Stimulated activated CD8-positive, alpha-beta memory T cell treated with anti-CD3 and anti-CD28 coated beads, Interleukin-15, amount 100 ng/mL, for 48 hours (primary cell): ENCODE measurements at places on chromosomes 4 and X.

DNA sequence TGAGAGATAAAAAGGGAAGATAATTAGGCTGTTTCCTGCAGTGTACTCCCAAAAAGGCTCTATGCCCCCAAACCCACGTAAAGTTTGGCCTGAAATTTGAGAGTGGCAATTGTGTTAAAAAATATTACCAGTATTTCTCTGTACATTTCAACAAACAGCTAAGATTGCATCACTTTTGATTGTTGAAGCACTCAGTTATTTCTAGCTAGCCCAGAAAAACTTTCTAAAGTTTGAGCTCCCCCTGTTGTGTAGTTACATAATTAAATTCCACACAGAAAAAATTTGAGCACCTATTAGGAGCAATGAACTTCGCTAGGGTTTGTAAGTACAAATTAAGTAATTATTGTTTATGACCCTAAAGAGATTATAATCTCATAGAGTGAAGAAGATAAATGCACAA, 109.4 kb downstream of the DLG3 start:
- DNase-seq = no peak

DNA sequence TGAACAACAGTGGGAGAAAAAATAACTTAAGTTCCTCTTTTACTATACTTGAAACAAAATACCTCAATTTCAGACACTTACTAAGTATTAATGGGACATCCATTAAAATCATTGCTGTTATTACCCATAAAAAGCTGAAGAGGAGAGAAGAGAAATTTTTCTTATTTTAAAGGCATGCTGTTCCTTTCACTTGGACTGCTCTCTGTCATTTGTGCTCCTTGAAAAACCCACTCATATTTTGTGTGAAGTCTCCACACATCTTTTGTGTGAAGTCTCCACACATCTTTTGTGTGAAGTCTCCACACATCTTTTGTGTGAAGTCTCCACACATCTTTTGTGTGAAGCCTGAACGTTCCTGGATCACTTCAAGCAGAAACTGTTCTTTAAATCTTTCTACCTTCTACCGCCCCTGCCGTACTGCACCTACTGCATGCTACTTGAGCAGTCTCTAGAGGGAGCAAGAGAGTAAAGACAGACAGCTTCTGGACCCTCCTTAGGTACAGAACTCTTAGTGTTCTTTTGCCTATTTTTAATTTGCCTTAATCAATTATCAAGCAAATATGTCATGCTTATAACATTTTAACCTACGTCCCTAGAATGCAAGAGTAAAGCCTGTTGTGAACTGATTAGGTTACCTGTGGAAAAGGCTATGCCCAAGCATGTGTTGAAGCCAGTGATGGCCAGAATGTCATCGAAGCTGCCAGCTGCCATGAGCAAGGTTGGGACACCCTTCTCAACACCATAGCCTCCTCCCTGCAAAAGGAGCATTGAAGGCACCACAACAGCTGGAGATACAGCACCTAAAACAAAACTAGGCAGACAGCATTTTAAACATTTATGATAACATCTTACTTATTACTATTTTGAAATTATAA, 27.1 kb upstream of the SLC9B1 start:
- DNase-seq = no peak

GRCh38 chrX:2540426-2540947, 39.7 kb upstream of the DHRSX start:
- DNase-seq = no peak

DNA sequence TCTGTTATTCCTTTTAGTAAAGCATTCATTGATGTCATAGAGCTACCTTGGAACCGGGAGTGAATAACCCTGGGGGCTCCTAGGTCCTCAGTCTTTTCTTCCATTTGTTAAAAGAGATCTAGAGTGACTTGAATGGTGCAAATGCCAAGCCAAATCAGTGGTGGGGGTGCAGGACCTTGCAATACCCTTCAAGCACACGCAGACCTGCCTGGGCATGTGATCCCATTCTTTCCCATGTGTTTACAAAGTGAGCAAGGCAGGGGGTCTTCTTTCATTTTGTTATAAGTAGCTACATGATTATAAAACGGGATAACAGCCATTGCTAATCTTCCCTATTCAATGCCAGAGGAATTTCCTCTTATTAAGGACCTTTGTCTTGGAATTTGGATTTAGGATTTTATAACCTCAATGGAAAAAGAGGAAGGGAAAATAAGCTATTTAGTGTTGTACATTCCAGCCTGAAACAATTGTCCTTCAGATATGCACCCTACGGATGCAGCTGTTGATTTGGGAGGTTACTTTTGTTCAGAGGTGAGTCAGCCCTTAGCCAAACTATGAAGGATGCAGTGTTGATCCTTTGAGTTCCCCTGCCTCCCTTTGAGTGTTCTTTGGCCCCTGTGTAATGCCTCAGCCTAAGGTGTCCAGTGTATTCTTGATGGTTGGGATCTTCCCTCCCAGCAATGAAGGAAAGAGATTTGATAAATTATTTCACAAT, 623.8 kb upstream of the HTR2C start:
- DNase-seq = no peak

DNA sequence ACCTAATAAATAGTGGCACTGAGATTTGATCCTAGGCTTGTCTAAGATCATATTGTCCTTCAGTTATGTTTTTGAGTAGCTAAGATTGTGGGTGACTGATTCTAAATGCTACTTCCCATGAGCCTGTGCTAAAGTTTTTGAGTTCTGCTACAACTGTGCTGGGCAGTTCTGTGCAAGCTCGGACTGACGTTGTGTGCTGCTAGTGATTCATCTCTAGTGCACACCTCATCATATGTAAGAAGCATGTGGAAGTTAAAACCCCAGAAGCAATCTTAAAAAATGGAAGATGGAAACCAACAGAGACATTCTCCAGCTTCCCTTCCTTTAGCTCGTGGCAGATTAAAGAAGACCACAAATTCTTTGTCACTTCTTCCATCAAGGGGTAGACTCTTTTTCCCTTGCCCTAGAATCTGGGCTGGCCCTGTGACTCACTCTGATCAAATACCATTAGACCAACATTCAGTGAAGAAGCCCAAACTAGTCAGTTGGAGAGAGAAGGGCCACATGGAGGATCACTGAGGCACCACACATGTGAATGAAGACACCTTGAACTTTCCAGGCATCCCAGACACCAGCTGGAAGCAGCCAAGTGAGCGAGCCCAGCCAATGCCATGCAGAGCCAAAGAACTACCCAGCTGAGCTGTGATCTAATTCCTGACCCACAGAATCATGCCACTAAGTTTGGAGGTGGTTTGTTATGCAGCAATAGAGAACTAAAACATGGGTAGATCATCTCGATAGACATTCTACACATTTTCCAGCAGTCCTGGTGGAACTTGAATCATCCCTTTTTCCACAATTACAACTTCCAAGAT, 16.8 kb downstream of the ARHGAP6 start:
- no peak for DNase-seq

GRCh38 chrX:29531336-29531735, 684.0 kb upstream of the MAGEB2 start:
- DNase-seq = no peak

- no peak for DNase-seq
Observed at GRCh38 chr4:36173905-36174304, 70.4 kb downstream of the ARAP2 start.

DNA sequence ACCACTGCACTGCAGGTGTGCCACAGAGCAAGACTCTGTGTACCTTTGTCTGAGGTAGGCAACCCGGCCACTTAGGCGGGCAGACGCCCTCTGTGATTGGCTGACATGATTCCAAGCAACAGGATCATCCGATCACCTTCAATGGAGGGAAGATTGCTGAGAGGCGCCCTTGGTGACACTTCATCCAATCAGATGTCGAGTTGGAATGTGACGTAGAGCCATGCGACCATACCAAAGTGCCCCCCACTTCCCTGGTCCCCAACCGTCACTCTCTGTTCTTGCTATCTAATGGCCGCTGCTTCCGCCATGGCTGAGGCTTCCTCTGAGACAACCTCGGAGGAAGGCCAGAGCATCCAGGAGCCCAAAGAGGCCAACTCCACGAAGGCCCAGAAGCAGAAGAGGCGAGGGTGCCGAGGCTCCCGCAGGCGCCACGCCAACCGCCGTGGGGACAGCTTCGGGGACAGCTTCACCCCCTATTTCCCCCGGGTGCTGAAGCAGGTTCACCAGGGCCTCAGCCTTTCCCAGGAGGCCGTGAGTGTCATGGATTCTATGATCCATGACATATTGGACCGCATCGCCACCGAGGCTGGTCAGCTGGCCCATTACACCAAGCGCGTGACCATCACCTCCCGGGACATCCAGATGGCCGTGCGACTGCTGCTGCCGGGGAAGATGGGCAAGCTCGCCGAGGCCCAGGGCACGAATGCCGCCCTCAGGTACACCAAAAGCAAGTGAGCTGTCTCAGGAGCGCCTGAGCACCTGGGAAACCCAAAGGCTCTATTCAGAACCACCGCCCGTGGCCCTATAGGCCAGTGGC, at the start of gene H2BW2:
Gene H2BW2 (plus strand): TSS at position 268 of the 817 bp plus-strand sequence. CDS start 39 bp downstream, at position 307.
- DNase-seq = no peak
